ENCODE measurements at places on chromosomes 13 and 19.

DNA sequence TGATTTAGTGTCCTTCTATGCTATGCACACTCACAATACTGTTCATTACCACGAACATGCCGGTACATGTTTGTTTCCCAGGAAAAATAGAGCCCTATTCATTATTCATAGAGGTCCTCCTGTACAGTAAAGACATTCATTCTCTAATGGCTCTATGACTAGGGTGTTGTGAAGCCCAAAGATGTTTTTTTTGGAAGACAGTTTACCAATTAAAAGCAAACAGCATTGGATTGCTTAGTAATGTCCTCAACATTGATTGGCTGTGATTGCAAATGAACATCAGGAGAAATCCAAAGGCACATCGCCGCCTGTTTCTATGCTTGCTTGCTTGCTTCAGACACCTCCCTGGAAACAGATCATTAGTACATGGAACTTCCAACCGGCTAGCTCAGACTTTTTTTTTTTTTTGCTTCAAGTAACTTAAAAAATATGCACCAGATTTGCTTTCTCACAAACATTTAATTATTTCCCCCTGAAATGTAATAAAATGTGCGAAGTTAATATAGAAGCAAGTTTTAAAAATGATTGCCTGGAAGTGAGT lies 8.8 kb upstream of the GPC6 start:
- no peak overlapping the region for H3K4me3 ChIP-seq
- H3K4me1 ChIP-seq, result no peaks in the 10 kb centered on the region

- H3K27me3 ChIP-seq, result peaks cover 14% of the 10 kb centered on the region
- no peak for DNase-seq
- H3K36me3 ChIP-seq, result no peaks in the 10 kb centered on the region
- H3K4me1 ChIP-seq, result no peaks in the 10 kb centered on the region
Observed at GRCh38 chr19:15696654-15697194, 23.8 kb downstream of the CYP4F12 start.

GRCh38 chr19:1837625-1838105 lies 10.6 kb downstream of the REXO1 start:
- H3K27me3 ChIP-seq, result no peaks in the 10 kb centered on the region
- no peak overlapping the region for H3K27ac ChIP-seq
- peaks cover 25% of the 10 kb centered on the region for H3K4me1 ChIP-seq
- H3K4me3 ChIP-seq, result no peak overlapping the region

DNA sequence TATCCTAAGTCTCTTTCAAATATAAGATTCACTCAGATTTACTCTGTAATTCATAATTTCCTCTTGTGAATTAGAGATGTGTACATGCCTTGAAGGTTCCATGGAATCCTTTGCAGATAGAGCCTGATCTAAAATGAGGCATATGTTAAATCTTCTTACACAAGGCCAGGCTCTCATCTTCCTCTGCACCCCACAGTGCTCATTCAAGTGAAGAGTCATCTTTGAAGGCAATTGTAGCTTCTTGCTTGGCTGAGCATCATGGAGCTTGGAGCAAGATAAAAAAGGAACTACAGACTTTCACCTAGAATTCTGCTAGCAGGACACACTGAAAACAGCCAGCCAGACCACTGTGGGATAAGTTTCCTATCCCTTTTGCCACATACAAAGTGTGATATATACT lies 566.4 kb downstream of the PCDH9 start:
- H3K4me3 ChIP-seq, result no peak overlapping the region
- H3K27me3 ChIP-seq, result no peaks in the 10 kb centered on the region
- no peak overlapping the region for H3K27ac ChIP-seq
- H3K4me1 ChIP-seq, result peaks cover 4% of the 10 kb centered on the region
- no peak for DNase-seq

- no peak for DNase-seq
- no peak overlapping the region for H3K4me3 ChIP-seq
- H3K27ac ChIP-seq, result no peak overlapping the region
- peaks cover 46% of the 10 kb centered on the region for H3K36me3 ChIP-seq
Observed at GRCh38 chr19:47356900-47357299, 7.8 kb downstream of the DHX34 start.

DNA sequence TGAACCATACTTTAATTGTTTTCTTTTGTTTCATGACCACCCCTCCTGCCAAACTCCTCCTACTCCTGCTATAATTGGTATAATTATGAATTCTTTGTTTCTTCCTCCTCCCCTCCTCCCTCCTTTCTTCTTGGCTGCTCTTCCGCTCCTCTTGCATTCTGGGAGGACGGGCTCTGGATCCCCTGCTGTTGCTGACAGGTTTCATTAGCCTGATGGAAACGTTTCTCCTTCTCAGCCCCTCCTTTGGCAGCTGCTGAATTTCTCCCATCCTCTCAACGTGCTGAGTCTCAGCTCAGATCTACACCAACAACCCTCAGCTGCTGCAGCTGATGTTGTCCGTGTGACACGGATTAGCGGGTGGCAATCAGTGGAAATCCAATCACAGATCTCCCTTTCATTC lies 97.1 kb upstream of the UBAC2 start:
- H3K36me3 ChIP-seq, result no peaks in the 10 kb centered on the region
- no peak overlapping the region for H3K4me3 ChIP-seq
- no peak overlapping the region for H3K27ac ChIP-seq
- no peaks in the 10 kb centered on the region for H3K4me1 ChIP-seq

GRCh38 chr13:109910194-109910593 lies 123.8 kb upstream of the IRS2 start:
- no peaks in the 10 kb centered on the region for H3K36me3 ChIP-seq
- no peak overlapping the region for H3K27ac ChIP-seq
- no peaks in the 10 kb centered on the region for H3K27me3 ChIP-seq

GRCh38 chr13:51645154-51645650 lies 60.9 kb downstream of the WDFY2 start:
- H3K4me3 ChIP-seq, result peak overlapping the region; percentile 80
- H3K4me1 ChIP-seq, result peaks cover 45% of the 10 kb centered on the region
- H3K36me3 ChIP-seq, result peaks cover 12% of the 10 kb centered on the region
- DNase-seq, result peak; percentile 55

DNA sequence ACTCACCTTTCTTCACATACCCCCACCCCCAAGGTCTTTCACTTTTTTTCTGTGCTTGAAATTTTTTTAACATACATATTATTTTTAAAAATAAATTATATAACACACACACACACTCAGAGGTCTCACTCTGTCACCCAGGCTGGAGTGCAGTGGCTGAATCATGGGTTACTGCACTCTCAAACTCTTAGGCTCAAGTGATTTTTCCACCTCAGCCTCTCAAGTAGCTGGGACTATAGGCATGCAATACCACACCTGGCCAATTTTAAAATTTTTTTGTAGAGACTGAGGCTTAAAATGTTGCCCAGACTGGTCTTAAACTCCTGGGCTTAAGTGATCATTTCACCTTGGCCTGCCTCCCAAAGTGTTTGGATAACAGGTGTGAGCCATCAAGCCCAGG lies 32.9 kb upstream of the ZNF429 start:
- no peak overlapping the region for H3K27ac ChIP-seq
- no peak overlapping the region for H3K4me3 ChIP-seq
- no peaks in the 10 kb centered on the region for H3K36me3 ChIP-seq
- no peaks in the 10 kb centered on the region for H3K4me1 ChIP-seq
- DNase-seq, result no peak

GRCh38 chr13:86567119-86567518 lies 767.9 kb upstream of the SLITRK6 start:
- DNase-seq, result no peak
- no peaks in the 10 kb centered on the region for H3K36me3 ChIP-seq
- H3K27me3 ChIP-seq, result no peaks in the 10 kb centered on the region
- H3K4me3 ChIP-seq, result no peak overlapping the region
- no peak overlapping the region for H3K27ac ChIP-seq

DNA sequence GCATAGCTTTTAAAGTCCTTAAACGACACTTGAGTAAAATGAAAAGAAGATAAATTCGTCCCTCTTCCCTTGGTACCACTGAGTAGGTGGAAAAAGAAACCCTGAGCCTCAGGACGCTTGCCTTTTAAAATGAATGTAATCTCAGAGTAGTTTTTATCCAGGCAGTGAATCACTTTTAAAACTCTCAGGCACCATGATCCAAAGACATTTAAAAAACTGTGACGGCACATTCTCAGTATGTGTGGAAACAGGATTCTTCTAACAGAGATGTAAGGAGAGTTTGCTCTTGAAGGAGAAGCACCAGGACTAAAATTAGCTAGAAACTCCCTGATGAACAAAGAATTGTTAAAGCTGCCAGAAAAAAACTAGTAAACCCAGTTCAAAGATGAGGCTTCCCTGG lies 105.7 kb upstream of the SLC15A1 start:
- peaks cover 45% of the 10 kb centered on the region for H3K36me3 ChIP-seq
- H3K4me1 ChIP-seq, result no peaks in the 10 kb centered on the region
- H3K27ac ChIP-seq, result no peak overlapping the region
- no peak for DNase-seq

- H3K4me3 ChIP-seq, result no peak overlapping the region
- no peak overlapping the region for H3K27ac ChIP-seq
- DNase-seq, result no peak
- H3K27me3 ChIP-seq, result no peaks in the 10 kb centered on the region
- H3K36me3 ChIP-seq, result no peaks in the 10 kb centered on the region
Observed at GRCh38 chr13:71477735-71478134, 389.3 kb downstream of the DACH1 start.

DNA sequence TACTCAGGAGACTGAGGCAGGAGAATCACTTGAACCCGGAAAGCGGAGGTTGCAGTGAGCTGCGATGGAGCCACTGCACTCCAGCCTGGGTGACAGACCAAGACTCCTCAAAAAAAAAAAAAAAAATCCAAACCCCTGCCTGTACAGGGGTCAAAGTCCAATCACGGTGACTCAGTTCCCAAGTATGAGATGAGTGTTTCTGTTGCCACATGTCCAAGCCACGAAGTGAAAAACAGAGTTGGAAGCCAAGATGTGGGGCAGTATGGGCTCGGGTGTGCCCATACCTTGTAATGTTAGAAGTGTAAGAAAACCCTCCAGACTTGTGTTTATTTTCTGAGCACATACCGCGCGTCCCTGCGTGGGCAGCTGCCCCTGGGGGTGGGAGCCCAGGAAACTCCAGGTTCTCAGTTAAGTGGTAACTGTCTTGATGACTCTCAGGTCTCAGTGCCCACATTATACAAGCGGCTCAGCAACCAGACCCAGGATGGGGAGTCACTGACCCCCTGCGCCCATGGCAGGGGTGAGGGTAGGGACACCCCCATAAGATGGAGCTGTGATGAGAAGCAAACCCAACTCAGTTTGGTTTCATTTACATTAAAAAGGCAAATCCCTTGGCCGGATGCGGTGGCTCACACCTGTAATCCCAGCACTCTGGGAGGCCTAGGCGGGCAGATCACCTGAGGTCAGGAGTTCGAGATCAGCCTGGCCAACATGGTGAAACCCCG lies 1.2 kb upstream of the GPX4 start:
- no peak for DNase-seq
- no peaks in the 10 kb centered on the region for H3K36me3 ChIP-seq
- H3K4me3 ChIP-seq, result peak overlapping the region; percentile 39
- no peaks in the 10 kb centered on the region for H3K27me3 ChIP-seq
- peak overlapping the region; percentile 85 for H3K27ac ChIP-seq
- H3K4me1 ChIP-seq, result peaks cover 11% of the 10 kb centered on the region

- H3K27ac ChIP-seq, result no peak overlapping the region
- H3K27me3 ChIP-seq, result no peaks in the 10 kb centered on the region
- H3K4me1 ChIP-seq, result peaks cover 9% of the 10 kb centered on the region
Observed at GRCh38 chr19:18183529-18183928, 9.5 kb upstream of the MPV17L2 start.

- peaks cover 2% of the 10 kb centered on the region for H3K36me3 ChIP-seq
- peaks cover 2% of the 10 kb centered on the region for H3K27me3 ChIP-seq
- no peaks in the 10 kb centered on the region for H3K4me1 ChIP-seq
- DNase-seq, result no peak
- no peak overlapping the region for H3K4me3 ChIP-seq
- H3K27ac ChIP-seq, result no peak overlapping the region
Observed at GRCh38 chr19:32104850-32105235, 240.6 kb upstream of the ZNF507 start.

- no peak for DNase-seq
- H3K27ac ChIP-seq, result no peak overlapping the region
- H3K36me3 ChIP-seq, result no peaks in the 10 kb centered on the region
- no peak overlapping the region for H3K4me3 ChIP-seq
- peaks cover 5% of the 10 kb centered on the region for H3K4me1 ChIP-seq
Observed at GRCh38 chr19:36059180-36059910, 4.6 kb downstream of the WDR62 start.

DNA sequence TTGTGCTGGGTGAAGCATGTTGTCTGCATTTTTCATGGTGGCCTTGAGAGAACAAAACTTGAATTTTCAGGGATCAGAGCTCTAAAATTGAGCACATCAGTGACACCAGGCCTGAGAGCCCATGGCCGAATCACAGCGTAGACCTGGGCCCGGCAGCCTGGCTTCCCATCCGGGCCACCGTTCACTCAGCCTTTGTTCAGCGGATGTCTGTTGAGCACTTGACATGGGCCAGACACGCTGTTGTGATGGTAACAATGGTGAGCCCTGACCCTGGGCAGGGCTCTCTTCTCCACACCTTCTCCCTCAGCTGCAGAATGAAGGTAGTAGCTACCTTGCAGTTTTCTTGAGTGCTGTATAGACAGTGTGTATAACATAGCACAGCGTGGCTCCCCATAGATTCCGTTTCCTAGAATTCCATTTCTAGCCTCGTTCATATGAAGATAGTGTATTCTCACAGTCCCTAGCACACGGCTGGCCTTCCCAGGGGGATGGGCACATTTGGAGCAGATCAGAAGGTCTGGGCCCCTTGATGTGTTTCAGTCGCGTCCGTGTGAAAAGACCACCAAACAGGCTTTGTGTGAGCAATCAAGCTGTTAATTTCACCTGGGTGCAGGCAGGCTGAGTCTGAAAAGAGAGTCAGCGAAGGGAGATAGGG lies 75.3 kb downstream of the RAB20 start:
- no peak for DNase-seq
- H3K4me1 ChIP-seq, result no peaks in the 10 kb centered on the region
- H3K27me3 ChIP-seq, result peaks cover 4% of the 10 kb centered on the region
- no peak overlapping the region for H3K4me3 ChIP-seq
- H3K27ac ChIP-seq, result no peak overlapping the region
- H3K36me3 ChIP-seq, result no peaks in the 10 kb centered on the region

GRCh38 chr13:105159841-105160240 lies 1375.6 kb downstream of the EFNB2 start:
- H3K4me1 ChIP-seq, result no peaks in the 10 kb centered on the region
- no peaks in the 10 kb centered on the region for H3K36me3 ChIP-seq
- H3K27ac ChIP-seq, result no peak overlapping the region
- no peak for DNase-seq
- peaks cover 2% of the 10 kb centered on the region for H3K27me3 ChIP-seq

- H3K36me3 ChIP-seq, result no peaks in the 10 kb centered on the region
- peaks cover 7% of the 10 kb centered on the region for H3K27me3 ChIP-seq
- H3K4me3 ChIP-seq, result no peak overlapping the region
- no peak overlapping the region for H3K27ac ChIP-seq
- no peak for DNase-seq
- no peaks in the 10 kb centered on the region for H3K4me1 ChIP-seq
Observed at GRCh38 chr13:39245688-39246087, 207.4 kb downstream of the NHLRC3 start.

All from memory B cell (primary cell).